Stimulated activated CD8-positive, alpha-beta memory T cell treated with anti-CD3 and anti-CD28 coated beads, Interleukin-4, amount 100 ng/mL, for 4 hours (primary cell): ENCODE measurements at places on chromosomes 11 and 22.
A peak's percentile ranks its signal among the peaks of the same experiment; 100 is the strongest.

DNA sequence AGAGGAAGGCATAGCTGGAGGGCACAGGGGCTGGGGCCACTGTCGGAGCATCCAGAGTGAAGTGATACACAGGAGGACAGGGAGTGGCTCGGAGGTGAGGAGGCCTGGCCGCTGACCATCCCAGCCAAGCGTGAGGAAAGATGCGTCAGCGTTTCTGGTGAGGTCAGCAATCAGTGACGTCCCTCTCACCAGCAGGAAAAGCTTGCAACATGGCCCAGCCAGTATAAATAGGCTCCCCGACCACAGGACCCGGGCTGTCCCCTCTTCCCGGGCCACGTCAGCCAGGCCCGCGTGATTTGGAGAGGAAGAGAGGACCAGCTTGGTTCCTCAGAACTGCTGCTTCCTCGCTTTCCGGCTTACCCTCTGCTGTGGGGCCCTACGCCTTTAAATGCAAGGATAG is 4.2 kb upstream of the OSM start:
- DNase-seq: no peak

DNA sequence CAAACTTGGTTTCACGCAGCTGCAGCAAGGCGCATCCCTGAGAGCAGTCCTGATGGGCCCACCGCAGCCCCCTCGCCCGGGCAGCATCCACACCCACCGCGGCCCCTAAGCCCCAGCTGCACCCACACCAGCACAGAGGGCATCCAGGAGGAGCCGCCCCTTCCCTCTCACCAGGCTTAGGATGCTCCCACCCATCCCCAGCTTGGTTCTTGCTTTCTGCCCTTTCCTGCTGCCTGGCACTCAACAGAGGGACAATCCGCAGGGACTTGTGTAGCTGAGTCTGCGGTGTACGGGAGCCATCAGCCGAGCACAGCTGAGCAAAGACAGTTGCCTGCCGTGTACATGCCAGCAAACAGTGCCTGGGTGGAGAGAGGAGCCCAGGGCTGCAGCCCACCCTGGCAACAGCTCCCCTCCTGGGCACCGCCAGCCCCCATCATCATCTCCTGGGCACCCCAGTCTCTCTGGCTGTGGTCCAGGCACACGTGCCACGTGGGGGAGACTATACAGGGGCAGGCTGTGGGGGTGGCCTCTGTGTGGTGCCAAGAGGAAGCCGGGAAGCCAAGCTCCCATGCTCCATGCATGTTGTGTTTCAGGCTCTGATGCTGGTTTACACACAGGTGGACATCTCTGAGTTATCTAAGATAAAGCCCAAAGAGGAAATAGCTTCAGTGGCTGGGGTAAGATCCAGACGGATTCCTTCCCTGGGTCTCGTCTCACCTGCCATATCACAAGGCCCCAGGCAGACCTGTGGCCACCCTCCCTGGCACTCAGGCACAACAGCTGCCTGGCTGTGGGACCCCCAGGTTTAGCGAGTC is 36.0 kb upstream of the GNB1L start:
- no peak for DNase-seq

- no peak for DNase-seq
Observed at GRCh38 chr11:30513087-30513486, 73.1 kb downstream of the MPPED2 start.

DNA sequence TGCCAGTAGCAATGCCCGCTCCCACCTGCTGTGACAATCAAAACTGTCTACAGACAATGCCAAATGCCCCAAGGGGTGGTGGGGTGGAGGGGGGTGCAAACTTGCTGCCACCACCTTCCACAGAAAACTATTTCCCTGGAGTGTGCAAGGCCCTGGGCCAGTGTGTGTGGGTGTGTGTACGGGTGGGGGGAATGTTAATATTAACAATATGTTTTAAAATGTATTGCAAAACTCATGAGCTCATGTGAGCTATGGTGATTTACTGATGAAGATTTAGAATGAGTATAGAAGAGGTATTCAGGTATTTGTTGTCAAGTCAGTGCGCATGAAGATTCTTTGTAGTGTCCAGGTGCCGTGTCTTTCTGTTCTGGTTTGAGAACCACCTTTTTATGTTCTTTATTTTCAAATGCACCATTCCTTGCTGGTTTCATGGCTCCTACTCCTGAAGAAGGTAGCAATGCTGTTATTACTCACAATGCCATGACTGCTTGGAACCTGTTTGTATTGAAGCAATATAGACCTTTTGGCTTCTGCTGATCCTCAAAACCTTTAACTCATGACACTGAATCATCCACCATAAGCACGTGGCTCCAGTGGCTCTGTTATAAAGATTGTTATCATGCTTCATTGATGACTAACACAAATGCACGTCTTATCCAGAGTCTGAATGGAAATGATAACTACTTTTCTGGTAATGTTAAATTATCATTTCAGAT is 29.9 kb upstream of the AQP11 start:
- DNase-seq: no peak

DNA sequence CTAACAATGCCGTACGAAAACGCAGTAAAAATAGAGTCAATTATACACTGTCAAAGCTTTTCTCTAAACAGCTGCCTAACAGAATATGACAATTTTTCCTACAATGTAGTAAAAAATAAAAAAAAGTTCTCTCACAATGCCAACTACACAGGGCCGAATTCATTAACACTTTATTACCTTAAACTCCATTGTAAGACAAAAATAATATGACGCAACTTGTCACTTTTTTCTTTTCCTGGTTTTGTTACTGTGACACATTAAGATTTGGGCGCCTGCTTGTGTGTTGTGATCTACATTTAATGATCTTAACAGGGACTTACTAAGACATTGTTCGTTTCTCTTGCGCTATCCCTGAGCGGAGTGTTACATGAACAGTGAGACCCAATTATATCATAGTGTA is 204.1 kb downstream of the INSC start:
- no peak for DNase-seq

DNA sequence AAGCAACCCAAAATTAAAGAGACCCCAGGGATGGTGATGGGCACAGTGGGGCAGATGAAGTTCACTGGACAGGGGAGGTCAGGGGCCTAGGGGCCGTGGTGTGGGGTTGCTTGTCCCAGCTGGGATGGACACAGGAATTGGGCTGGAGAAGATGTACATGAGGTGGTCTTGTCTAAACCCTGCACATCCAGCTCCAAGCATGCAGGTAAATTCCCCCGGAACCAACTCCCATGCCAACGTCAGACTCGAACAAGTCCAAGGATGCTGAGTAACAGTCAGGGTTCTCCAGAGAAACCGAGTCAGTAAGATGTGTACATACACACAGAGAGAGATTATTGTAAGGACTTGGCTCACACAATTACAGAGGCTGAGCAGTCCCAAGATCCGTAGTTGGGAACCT is 28.9 kb downstream of the TSPAN32 start:
- no peak for DNase-seq

GRCh38 chr22:31626427-31627150 is 35.4 kb downstream of the PISD start:
- DNase-seq: no peak

DNA sequence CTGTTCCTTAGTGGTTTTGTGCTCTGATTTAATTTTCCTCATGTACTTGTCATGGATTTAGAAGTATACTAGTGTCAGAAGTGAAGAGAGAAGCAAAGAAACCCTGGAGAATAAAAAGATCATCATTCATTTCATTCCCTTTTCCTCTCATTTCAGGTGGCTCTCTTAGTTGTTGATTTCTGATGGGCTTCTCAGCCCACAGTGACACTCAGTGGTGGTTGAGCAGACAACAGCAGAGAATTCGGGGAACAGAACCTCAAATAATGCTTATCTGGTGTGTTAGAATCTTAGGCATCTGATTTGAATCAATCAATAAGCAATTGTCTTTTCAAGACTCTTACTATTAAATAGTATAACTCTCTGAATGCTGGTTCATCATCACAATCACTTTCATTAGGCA is 1289.4 kb downstream of the FAM181B start:
- DNase-seq: no peak

GRCh38 chr11:33701302-33702230 is 940 bp upstream of the C11orf91 start:
- no peak for DNase-seq

DNA sequence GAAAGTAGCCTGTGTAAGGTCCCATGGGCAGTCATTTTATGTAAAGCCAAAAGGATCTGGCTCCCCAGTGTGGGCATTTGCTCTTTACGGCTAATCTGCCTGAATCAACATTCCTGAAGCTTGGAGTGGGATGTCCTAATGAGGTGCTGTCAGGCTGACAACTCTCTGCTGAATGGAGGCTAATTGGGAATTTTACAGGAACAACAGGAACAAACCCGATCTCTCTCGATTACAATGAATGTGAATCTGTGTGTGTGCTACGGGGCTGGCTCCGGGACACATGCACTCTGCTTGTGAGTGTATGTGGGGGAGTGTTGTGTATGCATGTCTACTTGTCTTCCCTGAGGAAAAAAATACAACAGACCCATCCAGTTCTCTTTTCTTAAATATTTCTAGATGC is 415.2 kb downstream of the TENM4 start:
- DNase-seq: no peak

DNA sequence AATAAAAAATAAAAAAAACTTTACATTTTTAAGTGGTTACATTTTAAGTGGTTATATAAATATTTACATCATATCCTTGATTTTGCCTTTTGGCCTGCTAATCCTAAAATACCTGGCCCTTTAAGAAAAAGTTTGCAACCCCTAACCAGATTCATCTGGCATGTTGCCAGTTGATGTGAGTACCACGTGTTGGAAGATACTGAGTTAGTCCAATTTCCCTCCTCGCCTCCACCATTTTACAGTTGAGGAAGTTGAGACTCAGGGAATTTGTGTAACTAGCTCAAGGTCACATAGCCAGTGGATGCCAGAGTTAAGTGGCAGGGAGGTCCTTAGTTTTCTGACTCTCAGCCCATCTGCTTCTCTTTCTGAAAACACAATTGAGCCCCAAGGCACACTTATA is 5.1 kb downstream of the ELF5 start:
- DNase-seq: no peak

GRCh38 chr11:10498022-10498400 is 42.9 kb downstream of the AMPD3 start:
- DNase-seq: no peak

GRCh38 chr11:67265633-67266448 is 432 bp upstream of the GRK2 start:
- peak; percentile 57 for DNase-seq

GRCh38 chr11:83661491-83662350 is 375.6 kb upstream of the CCDC90B start:
- no peak for DNase-seq

GRCh38 chr11:73940801-73941570 is 9.8 kb upstream of the DNAJB13 start:
- no peak for DNase-seq

DNA sequence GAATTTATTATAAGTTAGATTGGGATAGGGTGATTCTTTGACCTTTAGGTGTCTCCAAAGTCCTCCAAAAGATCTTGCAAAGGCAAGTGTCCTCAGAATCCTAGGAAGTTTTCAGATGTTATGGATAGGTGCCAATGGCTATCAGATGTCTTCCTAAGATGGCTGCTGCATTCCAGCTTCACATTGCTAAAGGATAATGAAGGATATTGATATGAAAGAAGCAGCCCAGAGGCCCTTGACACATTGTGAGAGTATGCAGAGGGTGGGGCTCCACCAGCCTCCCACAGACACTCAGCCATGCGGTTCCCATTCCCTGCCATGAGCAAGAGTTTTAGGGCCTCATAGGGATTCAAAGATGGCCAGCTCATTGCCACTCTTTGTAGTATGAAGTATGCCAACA is 22.3 kb upstream of the GLYATL2 start:
- DNase-seq: no peak

DNA sequence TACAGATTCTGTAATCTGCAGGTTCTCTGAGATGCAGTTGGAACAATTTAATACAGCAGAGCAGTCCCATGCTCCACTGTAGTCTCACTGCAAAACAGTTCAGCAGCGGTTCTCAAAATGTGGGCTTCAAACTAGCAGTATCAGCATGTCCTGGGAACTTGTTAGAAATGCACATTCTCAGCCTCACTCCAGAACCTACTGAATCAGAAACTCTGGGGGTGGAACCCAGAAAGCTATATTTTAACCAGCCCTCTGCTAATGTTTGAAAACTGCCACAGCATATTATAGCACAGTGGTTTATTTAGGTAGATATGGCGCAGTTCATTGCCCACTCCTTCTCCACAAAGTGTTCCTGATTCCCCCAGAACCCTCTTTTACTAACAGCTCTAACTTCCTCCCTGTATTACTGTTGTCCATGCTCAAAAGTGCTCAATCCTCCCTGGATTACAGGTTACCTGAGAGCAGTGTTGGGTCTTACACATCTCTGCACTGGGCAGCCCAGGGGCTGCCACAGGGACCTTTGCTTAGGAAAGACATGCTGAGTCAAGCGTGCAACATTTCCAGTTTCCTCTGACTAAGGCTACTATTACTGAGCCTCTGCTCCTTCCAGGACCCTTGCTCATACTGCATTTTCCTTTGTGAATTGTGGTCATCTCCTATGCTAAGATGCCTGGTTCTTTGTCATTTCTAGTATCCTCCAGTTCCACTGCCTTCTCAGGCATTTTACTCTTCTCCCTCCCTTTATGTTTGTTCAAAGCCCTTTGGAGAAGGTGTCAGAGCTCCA is 7.7 kb upstream of the DGAT2 start:
- DNase-seq: no peak

- peak; percentile 31 for DNase-seq
Observed at GRCh38 chr22:36253523-36254490, 874 bp downstream of the APOL1 start.

- no peak for DNase-seq
Observed at GRCh38 chr11:126167488-126167887, 44.0 kb downstream of the RPUSD4 start.

GRCh38 chr11:61616434-61616833 is 35.6 kb upstream of the SYT7 start:
- no peak for DNase-seq

GRCh38 chr11:40054631-40055030 is 1404.8 kb downstream of the LRRC4C start:
- DNase-seq: no peak

DNA sequence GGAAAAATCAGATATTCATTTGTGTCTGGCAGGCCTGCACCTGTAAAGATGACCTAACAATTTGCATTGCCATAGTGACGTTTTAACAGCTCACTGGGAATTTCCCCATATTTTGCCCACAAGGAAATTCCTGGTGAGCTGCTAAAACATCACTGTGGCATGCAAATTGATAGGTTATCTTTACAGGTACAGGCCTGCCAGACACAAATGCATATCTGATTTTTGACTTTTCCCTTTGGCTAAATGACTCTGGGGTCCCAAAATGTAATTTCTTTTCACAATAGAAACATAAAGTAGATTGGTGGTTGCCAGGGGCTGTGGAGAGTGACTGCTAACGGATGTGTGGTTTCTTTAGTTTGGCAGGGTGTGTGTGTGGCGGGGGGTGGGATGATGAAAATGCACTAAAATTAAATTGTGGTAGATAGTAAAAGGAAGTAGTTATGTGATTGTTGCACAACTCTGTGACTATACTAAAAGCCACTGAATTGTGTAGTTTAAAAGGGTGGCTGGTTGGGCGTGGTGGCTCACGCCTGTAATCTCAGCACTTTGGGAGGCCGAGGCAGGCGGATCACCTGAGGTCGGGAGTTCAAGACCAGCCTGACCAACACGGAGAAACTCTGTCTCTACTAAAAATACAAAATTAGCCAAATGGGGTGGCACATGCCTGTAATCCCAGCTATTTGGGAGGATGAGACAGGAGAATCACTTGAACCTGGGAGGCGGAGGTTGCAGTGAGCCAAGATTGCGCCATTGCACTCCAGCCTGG is 18.5 kb upstream of the FEZ1 start:
- DNase-seq: peak; percentile 57
